Activated CD4-positive, alpha-beta T cell treated with anti-CD3 and anti-CD28 coated beads, Interleukin-2, amount 10 ng/mL, durations not matched to agents 7 days and 5 days (primary cell): ENCODE measurements at places on chromosomes 7 and 10. TPM values are rescaled to one million over a fixed set of nuclear protein-coding genes. Genes with fewer than 3 reads are reported as not detected.

DNA sequence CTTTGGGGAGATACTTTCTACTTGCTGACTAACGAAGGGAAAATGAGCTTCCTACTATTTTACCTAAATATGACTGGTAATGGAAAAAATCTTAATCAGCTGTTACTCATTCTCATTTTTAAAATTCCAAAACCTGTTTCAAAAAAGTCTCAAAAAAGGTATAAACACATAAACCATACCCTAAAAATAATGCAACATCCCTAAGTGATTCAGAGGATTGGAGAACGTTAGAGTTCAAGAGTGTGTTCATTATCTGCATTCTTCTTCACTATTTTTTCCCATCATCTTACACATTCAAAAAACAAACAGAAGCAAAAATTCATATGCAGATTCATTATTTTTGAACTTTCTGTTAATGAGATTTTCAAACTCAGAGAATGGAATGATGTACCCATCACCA is 150.4 kb upstream of the GNAI1 start:
- DNase-seq, result no peak

DNA sequence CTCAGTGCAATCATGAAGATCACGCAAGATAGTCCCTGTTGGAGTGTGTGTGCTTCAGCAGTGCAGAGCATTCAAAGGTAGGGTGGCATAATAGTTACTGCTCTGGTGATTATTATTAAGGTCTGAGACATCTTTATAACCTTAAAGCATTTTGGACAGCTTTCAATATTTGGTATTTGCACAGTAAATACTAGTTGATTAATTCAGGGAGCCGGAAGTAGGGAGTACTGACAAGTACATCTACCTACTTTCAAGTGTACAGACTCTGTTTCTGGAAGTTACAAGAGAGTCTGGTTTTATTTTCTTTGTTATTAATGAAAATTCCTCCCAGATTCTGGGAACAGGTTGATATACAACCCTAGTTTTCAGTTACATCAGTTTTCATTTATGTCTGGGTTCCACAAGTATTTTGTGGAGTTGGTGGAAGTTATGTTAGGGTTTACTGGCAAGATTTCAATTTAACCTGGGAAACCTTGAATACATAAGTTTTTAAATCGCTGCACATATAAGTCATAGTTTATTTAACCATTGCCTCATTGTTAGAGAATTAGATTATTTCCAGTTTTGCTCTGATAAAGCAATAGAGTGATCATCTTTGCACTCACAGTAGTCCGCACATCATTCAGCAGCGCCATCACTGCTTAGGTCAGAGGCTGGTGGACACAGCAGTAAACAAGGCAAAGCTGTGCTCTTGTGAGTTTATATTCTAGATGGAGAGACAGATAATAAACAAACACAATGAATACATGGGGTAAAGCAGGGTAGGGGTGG is 366.6 kb downstream of the REEP3 start:
- no peak for DNase-seq

DNA sequence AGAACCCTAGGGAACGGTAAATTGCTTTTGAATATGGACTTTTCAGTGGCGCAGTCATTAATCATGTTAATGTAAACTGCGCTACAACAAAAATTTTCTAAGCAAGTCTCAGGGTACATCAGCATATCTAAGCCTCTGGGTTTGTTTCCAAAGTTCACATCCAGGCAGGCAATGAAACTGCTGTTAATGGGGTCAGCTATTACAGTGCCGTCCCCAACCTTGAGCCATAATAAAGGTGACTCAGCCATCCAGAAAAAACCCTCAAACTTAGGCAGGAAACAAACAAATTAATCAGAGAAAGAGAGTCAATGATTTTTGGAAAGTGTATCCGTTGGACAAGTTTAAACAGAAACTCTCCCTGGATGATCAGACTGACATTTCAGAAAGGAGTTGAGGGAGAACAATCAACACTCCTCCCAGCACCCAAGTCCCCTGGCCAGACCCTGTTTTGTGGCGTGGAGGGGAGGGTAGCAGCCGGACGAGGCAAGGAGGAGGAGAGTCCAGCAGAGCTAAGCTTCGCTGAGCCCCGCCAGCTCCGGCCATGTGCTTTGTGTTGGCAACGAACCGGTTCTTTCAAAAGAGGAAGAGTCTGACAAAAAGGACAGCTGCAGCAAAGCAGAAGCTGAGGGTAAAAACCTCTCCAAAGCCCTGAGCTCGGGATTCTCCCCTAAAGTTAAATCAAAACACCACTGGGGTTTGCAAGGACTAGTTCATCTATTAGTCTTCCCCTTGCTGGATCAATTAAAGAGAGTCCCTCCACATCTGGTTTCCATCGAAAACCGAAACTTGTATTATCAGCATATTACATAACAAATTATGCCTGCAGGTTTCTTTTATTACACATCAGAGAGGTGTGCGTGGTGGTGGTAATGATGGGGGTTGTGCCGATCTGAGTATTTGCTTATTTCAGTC is 3.6 kb downstream of the FAM53B start:
- DNase-seq, result no peak

DNA sequence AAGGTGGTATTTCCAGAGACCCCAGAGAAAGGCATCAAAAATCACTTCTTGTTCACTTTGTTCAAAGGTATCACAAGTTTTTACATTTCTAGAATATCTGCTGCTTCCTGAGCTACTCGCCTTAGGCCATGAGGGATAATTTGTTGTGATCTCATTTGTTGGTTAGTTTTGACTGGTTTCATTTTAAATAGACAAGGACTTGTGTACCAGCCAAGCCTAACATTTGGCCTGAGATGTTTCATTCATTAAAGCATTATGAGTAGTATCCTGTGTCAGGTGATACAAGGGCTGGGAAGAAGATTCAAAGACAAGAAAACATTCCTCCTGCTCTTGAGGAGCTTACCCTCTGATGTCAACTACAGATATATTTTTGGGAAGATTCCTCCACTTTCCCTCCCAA is 170.3 kb upstream of the FAM171A1 start:
- DNase-seq, result no peak

The CROT gene
- 14.2 TPM for total RNA-seq

DNA sequence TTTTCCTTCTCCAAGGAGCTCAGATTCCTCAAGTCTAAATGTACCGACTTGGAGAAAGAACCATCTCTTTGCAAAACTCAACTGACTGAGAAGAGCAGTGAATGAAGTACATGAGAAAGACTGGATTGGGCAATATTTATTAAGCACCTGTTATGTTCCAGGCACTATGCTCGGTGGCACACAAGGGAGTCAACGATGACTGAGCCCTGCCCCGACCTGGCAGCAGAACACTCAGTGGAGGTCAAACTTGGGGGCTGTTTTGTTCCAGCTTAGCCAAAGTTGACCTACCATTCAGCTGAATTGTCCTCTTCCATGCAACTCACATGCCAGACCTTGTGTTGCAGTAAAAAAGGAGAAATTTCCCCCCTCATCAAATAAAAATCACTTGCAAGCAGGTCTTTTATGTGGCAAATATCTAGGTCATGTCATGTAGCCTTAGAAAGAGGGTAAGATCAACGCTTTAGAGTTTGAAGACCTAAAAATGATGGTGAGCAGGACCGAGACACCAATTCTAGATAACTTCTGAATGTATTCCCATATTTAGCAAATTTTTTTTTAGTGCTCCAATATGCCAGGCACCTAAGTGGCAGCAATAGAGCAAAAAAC is 14.3 kb upstream of the XPNPEP1 start:
- DNase-seq, result no peak

DNA sequence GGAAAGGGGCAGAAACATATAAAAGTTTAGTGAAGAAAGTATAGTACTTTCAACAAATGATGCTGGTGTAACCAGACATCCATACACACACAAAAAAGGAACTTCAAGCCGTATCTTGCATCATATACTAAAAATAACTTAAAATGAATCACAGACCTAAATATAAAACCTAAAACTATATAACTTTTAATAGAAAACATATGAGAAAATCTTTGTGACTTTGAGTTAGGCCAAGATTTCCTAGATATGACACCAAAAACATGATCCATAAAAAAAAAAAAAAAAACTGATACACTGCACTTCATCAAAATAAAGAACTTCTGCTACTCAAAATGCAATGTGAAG is 40.9 kb downstream of the NUDCD3 start:
- DNase-seq, result no peak

The NKX2-3 gene
- not detected for total RNA-seq

- DNase-seq, result no peak
Observed at GRCh38 chr7:71754828-71755227, 622.9 kb downstream of the GALNT17 start.

GRCh38 chr7:134752006-134752760 is 27.3 kb upstream of the CALD1 start:
- no peak for DNase-seq

- DNase-seq, result no peak
Observed at GRCh38 chr10:120827251-120827875, 23.8 kb upstream of the WDR11 start.

- no peak for DNase-seq
Observed at GRCh38 chr7:7203813-7204575, 21.6 kb downstream of the C1GALT1 start.

GRCh38 chr10:119638982-119639381 is 12.2 kb upstream of the BAG3 start:
- DNase-seq, result no peak

GRCh38 chr10:52479567-52479966 is 165.5 kb downstream of the DKK1 start:
- DNase-seq, result no peak
